Cortex of kidney (tissue), 1 donor: ENCODE measurements at places on chromosomes 3 and 15.

DNA sequence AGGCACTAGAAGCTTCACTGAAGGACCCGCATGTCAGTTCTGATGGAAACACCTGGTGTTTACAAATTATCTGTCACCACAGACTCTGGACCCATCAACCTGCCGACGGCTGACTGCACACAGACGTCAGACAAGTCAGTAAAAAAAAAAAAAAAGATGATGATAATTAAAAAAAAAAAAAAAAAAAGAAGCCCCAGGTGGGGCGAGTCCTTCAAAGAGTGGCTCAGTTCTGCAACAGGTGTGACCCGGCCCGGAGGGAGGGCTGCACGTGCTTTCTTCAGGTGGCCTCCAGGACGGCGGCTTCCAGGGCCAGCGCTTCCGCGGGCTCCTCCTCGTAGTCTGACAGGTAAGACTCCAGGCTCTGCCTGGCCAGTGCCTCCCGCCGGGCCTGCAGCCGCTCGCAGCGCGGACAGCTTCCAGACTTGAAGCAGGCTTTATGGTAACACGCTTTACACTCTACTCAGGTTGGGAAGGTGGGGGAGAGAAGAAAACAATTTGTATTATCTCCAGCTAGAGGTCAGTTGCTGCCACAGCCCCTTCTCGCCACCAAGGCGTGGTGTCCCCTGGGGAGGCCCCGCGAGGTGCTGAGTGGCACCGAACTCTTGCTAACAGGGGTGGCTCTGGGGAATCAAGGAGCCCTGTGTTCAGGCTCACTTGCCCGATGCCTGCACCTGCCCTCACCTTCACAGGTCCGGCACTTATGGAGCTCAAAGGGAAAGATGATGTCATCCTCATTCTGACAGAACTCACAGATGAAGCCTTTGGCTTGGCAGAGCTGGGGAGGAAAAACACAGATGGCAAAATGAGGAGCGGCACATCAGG lies 61.8 kb downstream of the RUBCN start:
- no peak for DNase-seq

DNA sequence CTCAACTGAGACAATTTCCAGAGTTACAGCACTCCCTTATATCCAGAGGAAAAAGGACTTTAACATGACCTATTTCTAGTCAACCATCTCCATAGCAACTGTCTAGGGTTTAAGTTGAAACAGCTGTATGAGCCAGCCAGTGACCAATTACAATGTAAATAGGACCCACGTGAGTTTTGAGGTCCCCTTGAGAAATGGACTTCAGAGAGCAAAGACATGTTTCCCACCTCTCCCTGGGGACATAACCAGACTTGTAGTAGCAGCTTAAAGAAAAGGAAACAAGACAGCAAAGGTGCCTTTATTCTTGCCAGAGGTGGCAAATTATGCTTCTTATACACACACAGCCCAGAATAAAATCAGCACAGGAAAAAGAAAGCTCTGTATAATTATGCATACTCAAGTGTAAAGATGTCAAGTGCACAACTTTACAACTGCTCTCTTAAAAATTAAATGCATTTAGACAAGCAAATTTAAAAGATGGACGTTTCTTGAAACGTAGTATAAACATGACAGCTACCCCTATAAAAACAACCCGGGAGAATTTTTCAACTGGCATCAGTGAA lies 40.2 kb downstream of the SUMF1 start:
- no peak for DNase-seq

- no peak for DNase-seq
Measured at GRCh38 chr3:180036671-180037455, at the start of gene PEX5L. Gene PEX5L, minus strand, starts transcription at chr3:180036937. Its CDS starts 338 bp downstream, at chr3:180036599.

DNA sequence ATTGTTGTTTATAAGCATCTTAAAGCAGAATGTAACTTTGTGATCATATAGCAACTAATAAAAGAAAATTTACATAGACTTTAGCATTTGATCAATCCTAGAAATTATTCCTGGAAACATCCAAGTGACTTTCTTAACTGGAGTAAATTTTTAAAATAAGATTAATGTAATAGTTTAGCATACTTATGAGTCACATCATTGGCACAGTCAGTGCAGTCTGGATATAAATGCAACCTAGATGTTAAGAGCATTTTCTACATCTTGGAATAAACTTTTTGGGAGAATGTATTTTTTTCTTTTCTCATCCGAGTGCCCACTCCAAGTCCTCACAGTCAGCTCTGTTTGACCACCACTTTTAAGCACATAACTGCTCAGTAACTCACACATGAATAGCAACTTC lies 324.6 kb upstream of the PLSCR5 start:
- no peak for DNase-seq

GRCh38 chr3:82082796-82083195 lies 321.4 kb upstream of the GBE1 start:
- DNase-seq: no peak

DNA sequence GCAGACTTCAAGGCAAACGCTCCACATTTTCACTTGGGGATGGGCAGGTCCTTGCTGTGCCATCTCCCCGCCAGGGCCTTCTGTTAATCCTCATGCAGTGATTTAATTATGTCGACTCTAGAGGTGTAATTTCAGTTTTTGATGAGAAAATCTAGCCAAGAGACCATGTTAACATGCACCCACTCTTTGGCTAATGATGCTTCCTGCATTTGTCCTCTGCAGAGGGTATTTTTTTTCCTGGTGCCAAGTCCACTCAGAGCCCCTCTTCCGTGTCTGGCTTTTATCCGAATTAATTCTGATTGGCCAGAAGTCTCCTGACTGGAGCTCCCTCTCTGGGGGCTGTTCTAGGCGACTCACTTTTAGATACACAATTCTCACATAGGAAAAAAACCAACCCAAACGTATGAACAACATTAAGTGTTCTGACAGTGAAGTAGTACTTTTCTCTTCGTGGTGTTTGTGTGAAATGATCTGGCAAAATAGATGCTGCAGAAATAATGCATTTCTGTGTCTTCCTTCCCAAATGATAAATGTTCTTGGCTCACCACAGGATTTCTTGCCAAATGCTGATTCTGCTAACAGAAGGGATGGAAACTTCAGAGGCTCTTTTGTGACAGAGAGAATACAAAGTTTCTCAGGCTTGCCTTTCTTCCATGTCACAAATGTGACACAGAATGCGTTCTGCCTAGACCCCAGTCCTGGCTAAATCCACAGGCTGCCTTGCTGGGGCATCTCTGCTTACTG lies 190.0 kb downstream of the CACNA2D3 start:
- DNase-seq: no peak

GRCh38 chr3:151814588-151814987 lies 672 bp downstream of the AADAC start:
- no peak for DNase-seq

DNA sequence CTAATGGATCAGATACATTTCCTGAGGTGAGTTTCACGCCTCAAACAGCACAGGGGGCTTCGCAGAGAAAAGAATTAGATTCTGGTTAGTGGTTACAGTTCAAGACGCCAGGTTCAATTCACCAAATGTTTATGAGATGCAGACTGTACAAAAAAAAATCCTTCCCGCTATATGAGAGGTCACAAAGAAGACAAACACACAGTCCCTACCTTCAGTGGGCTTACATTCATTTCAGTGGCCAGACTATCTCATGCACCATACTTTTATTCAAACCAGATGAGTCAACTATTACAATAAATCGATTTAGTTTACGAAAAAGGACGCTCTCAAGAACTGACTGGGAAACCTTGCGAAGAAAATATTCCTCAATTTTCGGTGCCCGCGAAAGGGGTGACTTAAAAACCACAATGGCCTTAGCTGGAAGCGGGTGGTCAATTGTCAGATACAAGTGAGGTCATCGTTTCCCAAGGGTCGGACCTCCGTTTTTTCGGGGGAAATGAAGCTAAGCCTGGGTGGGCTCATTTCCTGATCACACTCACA lies 695 bp downstream of the METTL6 start:
- no peak for DNase-seq

DNA sequence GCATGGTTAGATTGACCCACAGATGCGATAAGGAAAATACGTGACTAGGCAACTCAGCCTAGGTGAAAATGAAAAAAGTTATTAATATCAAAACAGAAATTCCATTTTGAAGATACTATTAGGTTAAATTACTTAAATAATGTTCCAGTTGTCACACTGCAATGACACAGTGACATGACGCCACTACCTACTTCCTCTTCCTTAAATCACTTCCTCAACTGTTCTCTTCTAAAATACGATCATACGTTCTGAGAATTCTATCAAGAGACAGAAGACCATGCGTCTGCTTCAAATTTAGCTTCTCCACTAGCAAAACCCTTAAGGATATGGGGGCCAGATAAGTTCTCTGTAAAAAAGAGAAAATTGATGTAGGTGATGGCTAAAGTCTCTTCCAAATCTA lies 18.2 kb downstream of the CMTM6 start:
- DNase-seq: no peak

DNA sequence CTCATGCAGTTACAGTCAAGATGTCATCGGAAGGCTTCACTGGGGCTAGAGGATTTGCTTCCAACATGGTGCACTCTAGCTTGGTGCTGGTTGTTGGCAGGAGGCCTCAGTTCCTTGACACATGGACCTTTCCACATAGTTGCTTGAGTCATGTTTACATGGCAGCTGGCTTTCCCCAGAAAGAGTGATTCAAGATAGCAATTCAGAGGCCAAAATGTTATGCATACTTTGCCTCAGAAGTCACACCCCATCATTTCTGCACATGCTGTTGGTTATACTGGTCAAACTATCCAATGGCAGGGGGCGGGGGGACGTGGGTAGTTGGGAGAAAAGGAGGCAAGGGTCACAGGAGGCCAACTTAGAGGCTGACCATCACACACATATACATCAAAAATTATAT lies 58.7 kb downstream of the FOXB1 start:
- DNase-seq: no peak

DNA sequence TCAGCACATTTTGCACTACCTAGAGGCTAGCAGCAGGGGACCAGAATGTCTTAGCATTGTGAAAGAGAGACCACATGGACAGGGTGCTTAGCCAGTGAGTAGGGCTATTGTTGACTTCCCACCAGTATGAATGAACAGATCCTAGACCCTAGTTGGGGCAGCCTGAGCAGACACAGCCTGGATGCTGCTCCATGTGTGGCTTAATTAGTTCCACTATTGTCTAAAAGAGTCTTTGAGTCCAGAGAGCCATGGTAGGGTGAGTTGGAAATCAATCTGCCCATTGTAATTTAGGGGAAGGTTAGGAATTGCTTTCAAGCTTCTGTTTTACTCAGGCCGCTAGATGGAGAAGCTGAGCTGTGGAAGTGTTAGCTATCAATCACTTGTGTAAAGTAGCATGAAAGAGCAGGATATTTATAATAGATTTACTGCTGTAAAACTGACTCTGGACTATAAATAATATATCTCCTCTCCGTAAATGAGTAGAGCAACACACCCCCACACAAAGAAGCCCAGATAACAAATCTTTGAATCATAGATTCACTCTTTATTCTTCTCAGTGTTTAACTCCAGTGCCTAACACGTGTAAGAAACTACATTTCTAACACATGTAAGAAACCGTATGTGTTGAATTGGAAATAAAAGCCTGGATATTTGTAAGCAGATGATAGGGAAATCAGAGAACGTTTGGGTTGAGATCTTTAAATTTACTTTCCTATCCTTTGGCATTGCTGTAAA lies 4.1 kb upstream of the GCSAM start:
- DNase-seq: no peak

- no peak for DNase-seq
Measured at GRCh38 chr3:143600756-143601718, 247.2 kb downstream of the SLC9A9 start.

DNA sequence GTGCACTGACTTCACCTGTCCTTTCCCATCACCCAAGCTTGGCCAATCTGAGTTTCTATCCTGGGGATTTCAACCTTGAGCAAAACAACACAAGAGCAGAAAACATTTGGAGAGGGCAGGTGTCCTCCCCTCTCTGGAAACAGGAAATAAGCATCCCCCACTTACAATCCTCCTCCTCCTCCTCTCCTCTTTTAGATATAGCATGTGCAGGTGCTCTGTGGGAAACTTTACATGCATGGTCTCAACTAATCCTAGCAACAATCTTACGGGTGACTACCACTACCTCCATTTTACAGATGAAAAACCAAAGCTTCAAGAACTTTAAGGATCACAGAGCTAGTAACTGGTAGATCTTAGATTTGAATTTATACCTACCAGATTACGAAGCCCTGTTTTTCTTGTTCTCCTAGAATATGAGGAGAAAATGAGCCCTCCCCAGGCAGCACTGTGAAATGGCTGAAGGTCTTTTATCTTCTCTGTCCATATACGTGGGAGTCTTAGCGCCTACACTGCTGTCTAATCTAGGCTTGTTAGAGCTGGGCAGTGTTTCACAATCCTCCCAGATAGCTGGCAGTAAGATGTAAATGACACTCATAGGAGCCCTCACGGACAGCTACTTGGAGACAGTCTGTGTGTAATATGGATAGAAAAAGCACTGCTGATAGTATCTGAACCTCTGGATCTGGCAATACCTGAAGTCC lies 301.2 kb upstream of the PROK2 start:
- DNase-seq: no peak

GRCh38 chr3:143442814-143443447 lies 323.4 kb downstream of the CHST2 start:
- no peak for DNase-seq

DNA sequence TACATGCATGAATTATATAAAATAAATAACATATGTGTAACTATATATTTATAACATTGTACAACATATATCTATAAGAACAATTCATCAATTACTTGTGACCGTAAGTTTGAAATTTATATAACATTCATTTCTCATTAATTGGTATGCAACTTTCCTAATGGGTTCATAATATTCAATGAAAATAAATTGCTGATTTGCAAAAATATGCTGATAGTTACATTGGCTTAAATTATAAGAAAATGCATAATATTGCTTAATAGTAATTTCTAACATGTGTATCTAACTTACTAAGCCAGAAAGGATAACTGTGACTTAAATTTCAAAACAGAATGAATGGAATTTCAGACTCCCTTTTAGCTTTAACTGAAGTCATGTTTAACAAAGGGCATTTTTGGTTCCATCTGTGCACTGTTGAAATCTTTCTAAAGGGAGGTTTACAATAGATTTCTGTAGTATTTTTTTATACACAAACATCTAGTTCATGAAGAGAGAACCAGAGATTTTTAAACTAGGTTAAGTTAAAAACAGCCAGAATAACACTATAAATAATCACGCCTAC lies 310.9 kb downstream of the TBC1D5 start:
- no peak for DNase-seq

DNA sequence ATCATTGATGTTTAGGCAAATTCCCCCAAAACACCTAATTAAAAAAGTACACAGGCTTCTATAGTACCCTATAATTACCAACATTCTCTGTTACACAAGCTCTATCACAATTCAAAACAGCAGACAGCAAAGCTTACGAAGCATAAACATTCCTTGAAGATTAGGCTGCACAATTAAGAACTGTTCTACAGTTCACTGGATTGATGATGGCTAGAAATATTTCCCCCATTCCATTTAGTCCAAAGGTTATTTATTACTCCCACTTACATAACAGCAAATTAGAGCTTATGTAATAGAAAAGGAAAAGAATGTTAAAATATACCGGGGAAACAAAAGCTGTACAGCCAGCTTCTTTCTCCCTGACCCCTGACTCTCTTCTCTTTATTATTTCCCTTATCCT lies 49.3 kb downstream of the UACA start:
- DNase-seq: no peak

GRCh38 chr3:54731732-54732445 lies 196.0 kb downstream of the LRTM1 start:
- no peak for DNase-seq
